ENCODE measurements at places on chromosomes 12 and 14. TPM values are rescaled to one million over a fixed set of nuclear protein-coding genes. Genes with fewer than 3 reads are reported as not detected.

DNA sequence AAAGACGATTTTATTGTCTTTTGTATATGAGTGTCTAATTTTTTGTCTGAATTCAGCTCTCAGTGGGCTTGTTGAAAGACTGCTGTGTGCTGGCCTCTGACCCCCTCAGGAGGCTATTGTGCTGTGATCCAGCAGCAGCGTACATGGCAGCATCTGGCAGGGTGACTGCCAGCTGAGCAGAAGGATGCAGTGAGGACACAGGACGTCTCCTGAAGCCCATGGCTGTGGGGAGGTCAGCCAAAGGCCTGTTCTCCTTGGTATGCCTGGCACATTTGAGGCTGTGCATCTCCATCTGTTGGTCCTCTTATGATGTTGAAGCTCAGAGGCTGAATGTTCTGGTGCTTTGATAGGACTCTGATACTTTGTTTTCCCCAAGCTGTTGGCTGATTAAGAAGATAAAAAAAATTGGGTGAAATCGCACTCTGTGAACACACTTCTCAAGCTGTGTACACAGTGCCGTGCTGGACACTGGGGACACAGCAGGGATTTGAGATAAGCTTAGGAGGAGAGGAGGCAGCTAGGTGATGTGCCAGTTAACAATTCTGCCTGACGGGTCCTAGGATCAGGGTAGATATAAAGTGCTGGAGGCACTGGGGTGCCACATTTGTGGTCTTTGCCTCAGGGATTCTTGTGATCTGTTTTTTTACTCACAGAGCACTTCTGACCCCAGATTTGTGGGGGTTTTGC is 37.5 kb downstream of the EID3 start:
- no peak for DNase-seq

GRCh38 chr12:15558915-15559528 is 230.2 kb downstream of the EPS8 start:
- DNase-seq, result peak; percentile 78

- DNase-seq, result peak; percentile 25
Measured at GRCh38 chr14:29627137-29627536, 300.5 kb downstream of the PRKD1 start.

Gene PIK3C2G
- total RNA-seq, result not detected

- no peak for DNase-seq
Measured at GRCh38 chr14:22390195-22390594, 198.8 kb downstream of the DAD1 start.

DNA sequence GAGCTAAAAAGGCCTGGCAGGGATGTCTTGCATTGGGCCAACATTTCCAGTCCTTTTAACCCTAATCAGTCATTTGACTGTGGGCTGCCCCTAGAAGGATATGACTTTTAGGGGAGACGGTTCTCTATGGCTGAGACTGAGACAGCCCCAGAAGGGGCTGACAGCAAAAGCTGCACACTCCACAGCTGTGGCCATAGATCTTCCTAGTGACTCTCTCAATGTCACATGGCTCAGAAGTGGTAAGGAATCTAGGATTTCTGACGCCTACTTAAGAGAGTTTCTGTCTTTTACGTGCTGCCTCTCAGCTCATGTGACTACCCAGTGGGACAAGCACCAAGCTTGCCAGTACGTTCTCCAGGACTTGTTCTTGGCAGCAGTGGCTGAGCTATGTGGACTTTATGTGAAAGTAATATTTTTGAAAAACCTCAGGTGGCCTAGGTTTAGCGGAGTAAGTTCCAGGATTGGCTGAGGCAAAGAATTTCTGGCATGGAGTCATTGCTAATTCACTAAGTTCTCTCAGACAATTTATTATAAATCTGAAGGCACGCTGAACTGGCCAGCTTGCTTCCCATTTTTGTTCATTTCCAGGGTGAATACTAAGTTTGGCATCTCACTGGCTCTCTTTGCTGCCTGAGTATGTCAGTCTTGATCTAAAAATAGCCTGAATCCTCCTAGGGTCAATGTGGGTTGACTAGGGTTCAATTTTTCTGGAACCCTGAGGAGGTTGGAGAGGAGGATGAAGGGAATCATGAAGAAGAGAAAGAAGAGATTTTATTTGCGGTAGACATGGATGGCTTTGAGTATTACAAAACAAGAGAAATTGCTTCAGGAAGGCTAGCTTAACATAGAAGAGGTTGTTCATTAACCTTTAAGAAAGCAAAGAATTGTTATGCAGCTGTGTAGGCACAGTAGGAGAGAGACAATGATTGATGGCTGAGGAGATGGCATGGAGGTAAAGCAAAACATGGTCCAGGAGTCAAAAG is 271.8 kb downstream of the AEBP2 start:
- peak; percentile 95 for DNase-seq

Gene CCDC88C
- 12.4 TPM for total RNA-seq

All from astrocyte (in vitro differentiated cells and primary cell).